ENCODE measurements at places on chromosomes 13 and 19. TPM values are rescaled to one million over a fixed set of nuclear protein-coding genes. Genes with fewer than 3 reads are reported as not detected.

DNA sequence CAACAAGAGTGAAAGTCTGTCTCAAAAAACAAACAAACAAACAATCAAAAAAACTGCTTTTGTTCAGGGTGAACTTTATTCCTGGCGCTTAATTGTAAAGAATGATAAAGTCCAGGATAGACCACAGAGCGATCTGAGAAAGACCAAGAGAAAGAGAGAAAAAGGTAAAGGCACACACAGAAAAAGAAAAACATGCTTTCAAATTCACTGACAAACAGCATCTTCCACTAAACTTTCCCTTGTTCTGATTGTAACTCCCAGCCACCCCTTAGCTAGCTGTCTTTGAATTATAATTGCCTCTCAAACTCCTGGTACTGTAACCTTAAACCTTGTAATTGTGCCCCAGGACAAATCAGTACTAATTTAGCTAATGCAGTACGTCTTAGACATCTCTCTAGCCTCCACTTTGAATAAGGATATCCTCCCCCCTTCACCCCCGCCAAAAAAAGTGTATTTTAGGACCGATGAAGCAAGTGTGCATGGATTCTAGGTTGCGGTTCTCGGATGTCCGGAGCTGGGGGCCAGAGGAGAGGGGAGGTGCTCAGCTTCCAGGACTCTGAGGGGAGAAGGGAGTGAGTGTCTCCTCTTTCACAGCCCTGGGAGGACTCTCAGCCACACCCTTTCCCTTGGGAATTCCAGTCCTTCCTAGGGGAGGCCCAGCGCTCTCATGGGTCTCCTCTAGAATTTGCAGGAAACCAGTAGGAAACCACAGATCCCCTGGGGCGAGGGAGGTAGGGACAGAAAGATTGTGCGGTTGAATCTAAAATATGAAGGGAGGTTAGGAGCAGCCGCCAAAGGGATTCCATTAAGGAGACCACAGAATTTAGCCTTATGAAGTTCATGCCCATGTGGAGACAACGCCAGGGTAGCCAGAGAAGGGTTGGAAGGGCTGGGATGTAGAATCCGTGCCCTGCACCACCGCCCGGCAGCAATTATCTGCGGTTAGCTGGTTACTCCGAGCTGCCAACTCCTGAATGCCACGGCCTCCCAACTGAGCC lies 19.7 kb downstream of the ZNF536 start:
- H3K36me3 ChIP-seq, result no peaks in the 10 kb centered on the region
- H3K27me3 ChIP-seq, result no peaks in the 10 kb centered on the region
- no peak overlapping the region for H3K4me3 ChIP-seq

GRCh38 chr13:77009011-77009410 lies 17.1 kb downstream of the CLN5 start:
- no peaks in the 10 kb centered on the region for H3K4me1 ChIP-seq
- H3K27me3 ChIP-seq, result no peaks in the 10 kb centered on the region
- peaks cover 65% of the 10 kb centered on the region for H3K36me3 ChIP-seq
- DNase-seq, result no peak

DNA sequence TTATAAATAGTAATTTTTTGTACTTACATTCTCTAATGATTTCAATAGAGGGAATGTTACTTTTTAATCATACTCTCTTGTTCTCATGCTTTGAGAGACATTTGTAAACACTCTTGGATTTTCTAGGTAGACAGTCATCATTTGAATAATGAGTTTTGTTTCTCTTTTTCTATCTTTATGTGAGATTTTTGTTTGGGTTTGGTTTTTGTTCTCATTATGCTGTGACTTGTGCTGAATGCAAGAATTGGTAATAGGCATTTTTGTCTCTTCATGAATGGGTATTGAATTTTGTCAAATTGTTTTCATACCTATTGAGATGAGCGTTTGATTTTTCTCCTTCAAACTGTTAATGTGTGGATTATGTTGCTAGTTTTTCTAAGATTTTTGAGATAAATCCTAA lies 56.8 kb upstream of the GPR183 start:
- peaks cover 7% of the 10 kb centered on the region for H3K4me1 ChIP-seq
- H3K27ac ChIP-seq, result no peak overlapping the region
- no peaks in the 10 kb centered on the region for H3K27me3 ChIP-seq
- H3K4me3 ChIP-seq, result no peak overlapping the region

- DNase-seq, result no peak
- no peaks in the 10 kb centered on the region for H3K4me1 ChIP-seq
- no peak overlapping the region for H3K4me3 ChIP-seq
- H3K27me3 ChIP-seq, result no peaks in the 10 kb centered on the region
- peaks cover 53% of the 10 kb centered on the region for H3K36me3 ChIP-seq
Observed at GRCh38 chr13:24489721-24490120, 22.9 kb downstream of the PARP4 start.

- H3K27ac ChIP-seq, result peak overlapping the region; percentile 37
- DNase-seq, result peak; percentile 55
- H3K4me1 ChIP-seq, result peaks cover 17% of the 10 kb centered on the region
- peak overlapping the region; percentile 94 for H3K4me3 ChIP-seq
- H3K36me3 ChIP-seq, result no peaks in the 10 kb centered on the region
- H3K27me3 ChIP-seq, result no peaks in the 10 kb centered on the region
Observed at GRCh38 chr19:55257461-55258420, 1.1 kb downstream of the PPP6R1 start.

The ZNF90 gene
- polyA plus RNA-seq, result 1.5 TPM

The ZNF415 gene
- 1.9 TPM for polyA plus RNA-seq

GRCh38 chr19:42306646-42307045 lies 4.2 kb upstream of the PAFAH1B3 start:
- peaks cover 9% of the 10 kb centered on the region for H3K4me1 ChIP-seq
- no peaks in the 10 kb centered on the region for H3K27me3 ChIP-seq
- DNase-seq, result no peak
- H3K27ac ChIP-seq, result no peak overlapping the region

DNA sequence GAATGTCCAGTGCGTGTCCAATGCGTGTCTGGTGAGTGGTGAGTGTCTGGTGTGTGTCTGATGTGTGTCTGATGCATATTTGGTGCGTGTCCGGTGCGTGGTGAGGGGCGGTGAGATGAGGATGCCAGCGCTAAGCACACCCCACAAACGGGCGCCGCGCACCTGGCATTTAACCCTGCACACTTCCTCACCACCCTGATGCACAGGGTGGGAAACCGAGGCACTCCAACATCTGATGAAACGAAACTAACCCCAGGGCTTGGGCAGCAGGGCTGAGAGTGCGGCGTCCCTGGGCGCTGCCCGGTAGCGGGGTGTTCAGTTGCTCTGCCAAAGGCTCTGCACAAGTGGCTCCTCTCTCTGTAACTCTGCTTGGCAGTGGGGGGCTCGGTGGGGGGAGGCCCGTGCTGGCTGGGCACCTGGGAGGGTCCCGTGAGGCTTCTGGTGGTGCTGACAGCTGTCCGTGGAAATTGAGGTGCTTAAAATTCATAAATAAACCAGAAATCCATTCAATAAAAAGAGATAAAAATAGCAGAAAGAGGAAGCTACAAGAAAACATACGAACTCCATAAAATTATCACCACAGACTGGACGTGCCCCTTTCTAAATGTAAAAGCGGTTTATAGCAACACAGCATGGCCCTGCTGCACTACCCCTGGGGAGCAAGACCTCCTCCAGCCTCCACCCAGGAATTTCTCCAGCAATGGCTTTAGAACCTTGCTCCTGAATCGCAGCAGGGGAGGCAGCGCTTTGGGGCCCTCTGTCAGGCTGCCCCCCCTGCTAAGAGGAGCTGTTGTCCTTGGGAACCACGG lies 76.0 kb downstream of the RASA3 start:
- no peak overlapping the region for H3K27ac ChIP-seq
- peaks cover 10% of the 10 kb centered on the region for H3K4me1 ChIP-seq
- no peaks in the 10 kb centered on the region for H3K27me3 ChIP-seq
- no peak for DNase-seq

DNA sequence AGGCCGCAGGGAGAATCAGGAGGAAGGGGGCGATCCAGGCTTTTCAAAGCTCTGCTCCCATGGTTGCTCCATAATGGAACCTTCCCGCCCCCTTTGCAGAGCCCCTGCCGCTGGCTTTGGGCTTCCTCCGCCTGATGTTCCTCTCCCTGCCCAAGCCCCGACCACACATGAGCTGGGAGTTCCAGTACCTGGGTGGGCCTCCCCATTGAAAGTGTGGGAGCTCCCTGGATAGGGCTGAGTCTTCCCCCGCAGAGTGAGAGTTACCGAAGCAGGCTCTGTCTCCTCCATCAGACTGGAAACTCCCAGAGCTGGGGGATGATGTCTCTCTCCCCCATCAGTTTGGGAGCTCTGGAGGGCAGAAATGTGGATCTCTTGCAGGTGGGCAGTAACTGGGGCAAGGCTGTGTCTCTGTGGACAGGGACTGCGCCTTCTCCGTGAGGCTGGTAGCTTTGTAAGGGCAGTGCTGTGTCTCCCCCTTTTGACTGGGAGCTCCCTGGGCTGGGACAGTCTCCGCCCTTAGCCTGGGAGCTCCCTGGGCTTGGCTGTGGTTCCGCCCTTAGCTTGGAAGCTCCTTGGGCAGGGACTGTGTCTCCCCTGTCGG lies 722 bp downstream of the DCAF15 start:
- H3K27ac ChIP-seq, result peak overlapping the region; percentile 39
- peak overlapping the region; percentile 93 for H3K4me3 ChIP-seq
- H3K36me3 ChIP-seq, result peaks cover 9% of the 10 kb centered on the region
- peaks cover 12% of the 10 kb centered on the region for H3K4me1 ChIP-seq
- DNase-seq, result no peak

- DNase-seq, result no peak
- H3K4me3 ChIP-seq, result no peak overlapping the region
- H3K36me3 ChIP-seq, result no peaks in the 10 kb centered on the region
- H3K27ac ChIP-seq, result no peak overlapping the region
- H3K27me3 ChIP-seq, result no peaks in the 10 kb centered on the region
Observed at GRCh38 chr13:67033170-67033569, 197.0 kb downstream of the PCDH9 start.

DNA sequence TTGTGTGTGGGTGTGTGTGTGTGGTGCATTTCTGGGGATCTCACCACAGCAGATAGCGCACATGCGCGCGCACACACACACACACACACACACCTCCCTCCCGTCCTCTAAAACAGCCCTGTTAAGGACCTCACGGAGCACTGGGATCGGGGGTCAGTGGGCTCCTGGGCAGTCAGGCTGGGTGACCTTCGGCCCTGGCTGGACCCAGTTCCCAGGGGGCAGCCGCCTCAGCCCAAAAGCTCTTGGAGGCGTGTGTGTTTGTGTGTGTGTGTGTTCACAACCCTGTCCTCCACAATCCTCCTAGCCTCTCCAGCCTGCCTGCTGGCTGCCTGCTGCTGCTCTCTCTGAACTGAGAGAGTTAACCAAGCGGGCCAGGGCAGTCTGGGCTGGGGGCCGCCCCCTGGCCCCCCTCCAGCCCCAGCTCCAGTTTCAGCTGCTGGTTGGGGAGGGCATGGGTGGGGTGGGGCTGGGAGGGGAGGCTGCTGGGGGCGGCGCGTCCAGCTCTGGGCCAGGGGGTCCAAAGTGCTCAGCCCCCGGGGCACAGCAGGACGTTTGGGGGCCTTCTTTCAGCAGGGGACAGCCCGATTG lies at the start of gene FXYD1:
FXYD1 (plus strand) TSS at position 520 of the 588 bp plus-strand sequence. CDS start 1,256 bp downstream, outside the sequence.
- no peaks in the 10 kb centered on the region for H3K36me3 ChIP-seq
- H3K27ac ChIP-seq, result no peak within 1 kb of the TSS
- DNase-seq, result no peak
- peaks cover 26% of the 10 kb centered on the region for H3K4me1 ChIP-seq
- H3K27me3 ChIP-seq, result peaks cover 22% of the 10 kb centered on the region
- no peak within 1 kb of the TSS for H3K4me3 ChIP-seq

- peak overlapping the region; percentile 60 for H3K27ac ChIP-seq
- H3K4me3 ChIP-seq, result no peak overlapping the region
- H3K4me1 ChIP-seq, result peaks cover 3% of the 10 kb centered on the region
- no peak for DNase-seq
- no peaks in the 10 kb centered on the region for H3K27me3 ChIP-seq
Observed at GRCh38 chr13:50644081-50644871, 199.2 kb downstream of the DLEU7 start.

DNA sequence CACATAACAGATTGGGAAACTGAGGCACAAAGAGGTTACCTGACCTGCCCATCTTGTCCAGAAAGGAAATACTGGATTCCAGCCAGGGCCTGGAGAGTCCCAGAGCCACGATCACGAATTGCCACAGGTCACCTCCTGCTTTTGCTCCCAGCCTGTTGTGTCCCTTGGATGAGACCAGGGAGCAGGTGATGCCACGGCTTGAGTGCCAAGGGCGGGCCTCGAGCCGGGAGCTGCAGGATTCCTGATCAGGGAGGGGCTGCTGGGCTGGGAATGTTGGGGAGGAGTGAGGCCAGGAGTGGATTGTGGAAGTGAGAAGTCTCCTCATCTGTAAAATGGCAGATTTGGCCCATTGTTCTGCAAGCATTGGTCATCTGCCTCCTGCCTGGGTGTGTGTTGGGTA lies 29.4 kb downstream of the DNM2 start:
- no peak overlapping the region for H3K27ac ChIP-seq
- H3K27me3 ChIP-seq, result no peaks in the 10 kb centered on the region
- no peaks in the 10 kb centered on the region for H3K36me3 ChIP-seq
- peaks cover 38% of the 10 kb centered on the region for H3K4me1 ChIP-seq

GRCh38 chr13:39034085-39034484 lies 3.8 kb downstream of the PROSER1 start:
- DNase-seq, result no peak
- no peaks in the 10 kb centered on the region for H3K27me3 ChIP-seq
- peaks cover 3% of the 10 kb centered on the region for H3K4me1 ChIP-seq
- no peak overlapping the region for H3K4me3 ChIP-seq
- H3K36me3 ChIP-seq, result peaks cover 23% of the 10 kb centered on the region

DNA sequence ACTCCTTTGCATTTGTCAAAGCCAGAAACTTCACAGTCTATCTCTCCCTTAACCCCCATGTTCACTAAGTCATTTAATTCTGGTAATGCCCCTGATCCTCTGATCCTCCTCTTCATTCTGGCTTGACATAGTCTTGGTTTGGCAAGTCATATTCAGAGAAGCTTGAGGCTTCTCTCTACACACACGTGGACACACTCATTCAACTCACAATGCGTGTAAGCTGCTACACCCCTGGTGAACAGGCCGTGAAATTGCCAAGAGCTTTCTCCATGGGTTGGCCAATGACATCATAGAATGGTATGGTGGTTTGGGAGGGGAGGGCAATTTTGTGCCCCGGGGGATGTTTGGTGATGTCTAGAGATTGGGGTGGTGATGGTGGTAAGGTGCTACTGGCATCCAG lies 47.9 kb upstream of the FLT1 start:
- no peaks in the 10 kb centered on the region for H3K36me3 ChIP-seq
- H3K4me1 ChIP-seq, result no peaks in the 10 kb centered on the region
- DNase-seq, result no peak
- no peak overlapping the region for H3K27ac ChIP-seq
- H3K4me3 ChIP-seq, result no peak overlapping the region

DNA sequence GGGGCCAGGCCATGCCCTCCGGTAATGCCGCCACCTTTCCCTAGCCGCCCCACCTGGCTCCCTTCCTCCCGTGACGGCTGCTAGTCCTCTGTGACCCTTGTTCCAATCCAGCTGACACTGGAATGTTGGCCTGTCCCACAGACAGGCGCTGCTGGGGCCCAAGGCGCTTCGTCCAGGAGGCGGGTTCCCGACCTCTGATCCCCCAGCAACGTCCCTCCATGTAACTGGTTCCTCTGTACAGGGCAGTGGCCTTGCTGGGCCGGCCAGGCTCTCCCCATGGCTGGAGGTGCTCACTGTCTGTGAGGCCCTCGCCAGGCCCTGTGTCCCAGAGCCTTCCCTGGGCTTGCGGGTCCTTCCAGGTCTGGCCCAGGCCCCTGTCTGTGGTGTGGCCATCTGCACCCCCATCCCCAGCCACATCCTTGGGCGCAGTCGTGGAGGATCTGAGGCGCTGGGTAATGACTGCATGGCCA lies 6.8 kb upstream of the GRIN3B start:
- no peak for DNase-seq
- peaks cover 9% of the 10 kb centered on the region for H3K4me1 ChIP-seq
- no peak overlapping the region for H3K27ac ChIP-seq
- H3K27me3 ChIP-seq, result peaks cover 23% of the 10 kb centered on the region

Data from SK-N-SH (cell line).